GM03348 (cell line): ENCODE measurements at places on chromosomes 6 and 20.

DNA sequence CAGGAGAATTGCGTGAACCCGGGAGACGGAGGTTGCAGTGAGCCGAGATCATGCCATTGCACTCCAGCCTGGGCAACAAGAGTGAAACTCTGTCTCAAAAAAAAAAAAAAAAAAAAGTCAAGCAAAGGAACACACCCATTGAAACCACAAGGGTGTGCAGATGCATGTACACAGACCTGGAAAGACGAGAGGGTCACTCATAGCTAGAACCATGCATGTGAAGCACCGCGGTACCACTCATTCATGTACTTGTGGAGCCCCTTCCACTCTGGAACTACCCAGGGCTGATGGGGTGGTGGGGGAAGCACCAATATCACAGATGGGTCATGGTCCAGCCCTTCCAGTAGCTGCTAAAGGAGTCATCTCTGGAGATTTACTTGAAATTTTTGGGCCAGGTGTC, 7.4 kb upstream of the TJAP1 start:
- DNase-seq: no peak

GRCh38 chr6:50249493-50249892, 199.8 kb upstream of the DEFB112 start:
- no peak for DNase-seq

DNA sequence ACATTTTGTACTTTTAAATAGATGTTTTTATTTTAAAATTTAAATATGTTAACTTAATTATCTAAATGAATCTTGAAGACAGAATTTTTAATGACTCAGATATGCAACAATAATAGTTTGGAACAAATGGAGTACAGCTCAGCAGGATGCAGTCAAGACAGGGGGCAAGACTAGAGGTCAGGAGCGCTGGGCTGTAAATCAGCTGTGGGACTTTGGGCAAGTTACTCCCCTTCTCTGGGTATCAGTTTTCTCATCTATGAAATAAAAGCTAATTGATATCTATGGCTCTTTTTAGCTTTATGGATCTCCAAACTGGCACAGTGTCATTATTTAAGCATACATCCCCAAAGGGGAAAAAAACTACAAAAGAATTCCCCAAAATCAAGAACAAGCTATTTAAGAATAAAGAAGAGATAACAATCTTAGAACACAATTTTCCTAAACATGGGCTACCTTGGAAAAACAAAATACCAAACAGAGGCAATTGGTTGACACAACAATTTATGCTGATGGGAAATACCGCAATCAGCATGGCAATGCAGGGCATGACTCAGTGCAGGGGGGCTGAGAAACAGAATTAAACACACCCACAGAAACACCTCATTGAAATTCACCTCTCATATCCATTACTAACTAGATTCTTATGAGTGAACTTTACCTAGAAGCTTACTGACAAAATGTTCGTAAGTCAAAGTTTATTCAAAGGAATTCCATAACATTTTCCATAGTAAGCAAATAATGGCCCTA, 188.2 kb downstream of the SIM1 start:
- DNase-seq: no peak

GRCh38 chr6:89768324-89768723, 51.3 kb downstream of the MDN1 start:
- no peak for DNase-seq

- DNase-seq: no peak
Measured at GRCh38 chr6:118370722-118371121, 177.4 kb upstream of the PLN start.

DNA sequence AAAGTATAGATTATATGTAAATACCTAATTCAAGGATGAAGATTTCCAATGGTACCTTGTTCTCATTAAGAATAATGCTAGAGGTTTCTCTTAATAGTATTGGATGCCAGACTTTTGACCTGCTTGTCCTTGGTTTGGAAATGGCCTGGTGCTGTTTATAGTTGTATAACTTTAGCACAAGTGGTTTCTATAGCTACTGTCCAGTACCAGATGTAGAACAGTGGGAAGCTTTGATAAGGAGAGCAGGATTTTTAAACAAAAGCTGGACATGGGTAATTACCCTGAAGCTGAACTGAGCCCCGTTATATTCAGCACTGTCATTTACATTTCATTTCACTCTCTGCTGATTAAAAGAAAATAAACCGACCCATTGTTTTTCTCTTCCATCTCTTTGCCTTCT, 43.7 kb downstream of the TRMT11 start:
- DNase-seq: no peak

DNA sequence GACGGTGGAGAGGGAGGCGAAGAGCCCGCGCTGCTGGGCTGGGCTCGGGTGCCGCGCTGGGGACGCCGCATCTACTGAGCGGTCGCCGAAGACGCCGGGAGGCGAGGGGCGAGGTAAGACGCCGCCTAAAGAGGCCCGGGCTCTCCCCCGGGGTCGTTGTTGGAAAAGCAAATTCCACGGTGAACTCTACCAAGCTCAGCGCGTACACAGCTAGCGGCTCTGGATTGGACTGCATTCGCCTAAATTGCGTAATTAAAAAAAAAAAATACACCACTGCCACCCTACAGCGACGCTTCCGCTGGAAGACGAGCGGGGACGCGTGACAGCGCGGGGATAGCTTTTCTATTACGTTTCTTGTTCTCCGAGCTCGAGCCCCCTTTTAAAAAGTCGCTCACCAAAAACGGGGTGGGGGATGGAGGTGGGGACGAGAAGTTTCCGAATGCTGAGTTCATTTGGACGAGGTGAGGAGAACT, 92.0 kb upstream of the PRDM1 start:
- DNase-seq: peak; percentile 63

GRCh38 chr6:155402656-155403304, 52.9 kb downstream of the NOX3 start:
- no peak for DNase-seq

DNA sequence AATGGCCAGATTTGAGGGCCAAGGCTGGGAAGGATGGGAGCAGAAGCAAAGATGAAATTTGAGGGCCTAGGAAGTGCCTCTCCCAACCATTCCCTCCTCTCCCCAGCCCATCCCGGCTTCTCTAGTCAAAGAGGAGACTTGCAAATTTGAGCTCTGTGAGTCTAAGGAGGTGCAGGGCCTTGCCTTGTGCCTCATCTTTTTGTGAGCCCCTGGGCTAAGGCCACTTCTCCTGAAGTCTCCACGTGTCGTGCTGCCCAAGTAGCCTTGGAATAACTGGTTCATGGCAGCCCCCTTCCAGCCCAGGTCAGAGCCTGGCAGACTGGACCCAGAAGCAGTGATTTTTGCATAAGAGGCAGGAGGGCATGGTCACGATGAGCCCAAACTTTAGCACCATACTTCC, 6.7 kb downstream of the PTGIS start:
- DNase-seq: no peak

DNA sequence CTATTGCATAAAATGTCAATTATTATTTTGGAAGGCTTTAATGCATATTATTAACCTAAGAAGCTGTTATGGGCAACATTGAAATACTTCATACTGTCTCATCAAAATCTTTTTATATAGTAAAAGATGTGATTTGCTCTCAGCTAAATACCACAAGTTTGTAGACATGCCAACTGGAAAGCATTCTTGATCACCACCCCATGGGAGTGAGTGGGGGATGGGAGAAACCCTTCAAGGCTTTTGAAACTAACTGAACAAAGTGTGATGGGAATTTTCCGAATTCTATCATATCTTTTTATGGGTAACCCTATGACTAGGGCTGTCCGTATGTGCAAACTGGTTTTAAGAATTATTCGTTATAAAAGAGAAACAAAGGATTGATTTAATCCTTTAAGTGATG, 377.3 kb upstream of the JAG1 start:
- DNase-seq: no peak

GRCh38 chr20:15702161-15702560, 871.1 kb downstream of the KIF16B start:
- no peak for DNase-seq

DNA sequence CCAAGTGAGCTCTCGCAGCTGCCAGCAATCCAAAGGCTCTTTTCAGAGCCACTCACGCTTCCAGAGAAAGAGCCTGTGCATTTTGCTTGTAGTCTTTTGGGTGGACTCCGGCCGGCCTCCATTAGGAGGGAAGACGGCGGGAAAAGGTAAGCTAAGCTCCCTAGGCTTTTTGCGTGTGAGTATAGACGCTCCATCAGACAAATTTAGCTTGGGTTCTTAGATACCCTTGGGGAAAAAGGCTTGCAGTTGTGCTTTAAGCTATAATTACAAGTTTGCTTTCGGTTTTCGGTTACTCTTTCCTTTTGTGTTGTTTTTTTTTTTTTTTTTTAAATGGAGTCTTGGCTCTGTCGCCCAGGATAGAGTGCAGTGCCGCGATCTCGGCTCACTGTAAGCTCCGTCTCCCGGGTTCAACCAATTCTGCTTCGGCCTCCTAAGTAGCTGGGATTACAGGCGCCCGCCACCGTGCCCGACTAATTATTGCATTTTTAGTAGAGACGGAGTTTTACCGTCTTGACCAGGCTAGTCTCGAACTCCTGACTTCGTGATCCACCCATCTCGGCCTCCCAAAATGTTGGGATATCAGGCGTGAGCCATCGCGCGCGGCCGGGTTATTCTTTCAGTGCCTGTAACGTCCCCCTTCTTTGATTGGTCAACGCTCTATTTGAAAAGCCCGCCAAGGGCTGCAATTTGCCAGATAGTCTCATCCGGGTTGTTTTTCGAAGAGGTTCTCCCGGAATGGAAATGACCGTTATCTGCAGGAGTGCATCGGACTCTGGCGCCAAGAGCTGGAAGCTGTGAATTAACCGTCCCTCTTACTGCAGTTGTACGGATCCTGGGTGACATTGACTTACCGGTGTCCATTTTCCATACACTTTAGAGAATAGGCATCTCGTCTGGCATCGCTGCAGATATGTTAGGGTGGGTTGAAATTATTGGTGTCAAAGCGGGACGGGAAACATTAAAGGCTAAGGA, 18.1 kb downstream of the OR2B2 start:
- DNase-seq: peak; percentile 91

GRCh38 chr20:11172881-11173280, 499.1 kb upstream of the JAG1 start:
- DNase-seq: no peak

DNA sequence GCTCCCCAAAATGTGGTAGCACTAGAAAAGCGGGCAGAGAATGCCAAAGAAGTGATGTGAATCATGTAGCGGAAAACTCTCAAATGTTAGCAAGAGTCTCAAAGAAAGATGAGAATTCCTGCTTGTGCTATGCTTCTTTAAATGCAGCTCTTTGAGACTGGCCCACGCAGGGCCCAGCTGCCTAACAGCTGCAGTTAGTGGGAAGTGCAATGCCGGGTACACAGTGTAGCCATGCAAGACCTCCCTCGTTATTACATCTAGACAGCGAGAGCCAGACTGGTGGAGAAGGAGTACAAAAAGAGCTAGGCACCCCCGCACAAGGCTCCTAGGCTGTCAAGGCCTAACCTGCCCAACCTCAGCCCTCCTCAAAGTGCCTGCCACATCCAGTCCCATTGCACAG, 201.7 kb upstream of the PRDM1 start:
- no peak for DNase-seq

- DNase-seq: peak; percentile 92
Measured at GRCh38 chr20:48827855-48828733, at the start of gene PREX1. TSS of gene PREX1 (minus strand) at chr20:48827999. CDS start at chr20:48827860, 139 bp downstream.

DNA sequence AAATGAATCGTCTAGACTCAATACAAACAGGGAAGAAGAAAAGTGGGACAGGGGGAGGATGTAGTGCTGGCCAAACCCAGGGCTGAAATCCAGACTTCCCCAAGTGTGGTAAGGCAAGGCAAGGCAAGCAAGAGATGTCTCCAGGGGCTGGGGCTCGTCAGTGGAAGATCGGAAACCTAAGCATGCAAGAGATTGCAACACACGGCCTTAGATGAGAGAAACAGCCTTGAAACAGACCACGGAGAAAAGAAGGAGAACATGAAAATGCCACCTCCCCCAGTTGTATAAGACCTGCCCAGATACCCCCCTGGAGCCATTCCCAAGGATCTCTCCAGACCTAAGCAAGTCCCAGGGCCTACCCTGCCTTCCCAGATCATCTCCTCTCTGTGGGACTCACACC, 20.0 kb downstream of the VEGFA start:
- peak; percentile 66 for DNase-seq
